Hematopoietic multipotent progenitor cell treated with erythropoietin and hydrocortisone succinate and interleukin-3 and kit ligand, for 4 days (in vitro differentiated cells): ENCODE measurements at places on chromosomes 3 and 15.

GRCh38 chr3:160703974-160704373, 27.0 kb downstream of the ARL14 start:
- no peak for DNase-seq

DNA sequence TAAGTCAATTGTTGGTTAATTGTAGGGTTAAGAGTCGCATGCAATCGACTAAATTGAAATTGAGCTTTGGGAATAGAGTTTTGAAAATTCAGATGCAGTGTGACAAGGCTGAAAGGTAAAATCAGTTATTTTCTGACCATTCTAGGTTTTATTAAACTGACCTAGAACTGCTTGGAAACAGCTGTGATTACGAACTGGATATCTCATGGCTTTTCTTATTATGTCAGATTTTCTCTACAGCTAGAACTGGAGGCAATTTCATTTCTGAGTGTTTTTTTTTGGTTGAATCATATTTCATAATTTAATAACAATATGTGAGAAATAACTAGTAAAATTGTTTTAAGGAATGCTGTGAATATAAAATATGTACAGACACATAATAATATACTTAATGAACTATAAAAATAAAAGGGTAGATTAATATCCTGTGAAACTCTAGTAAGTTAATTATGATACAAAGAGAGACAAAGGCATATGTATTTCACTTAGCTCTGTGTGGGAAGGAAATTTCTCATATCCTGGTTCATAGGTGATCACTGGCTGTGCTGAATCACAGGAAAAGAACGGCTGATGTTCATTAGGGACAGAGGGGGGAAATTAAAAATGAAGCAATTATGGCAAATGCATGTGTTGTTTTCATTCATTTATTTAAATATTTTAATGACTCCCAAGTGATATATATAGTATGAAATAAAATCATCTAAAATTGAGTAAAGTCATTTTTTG, 403.2 kb downstream of the ZIC1 start:
- no peak for DNase-seq

DNA sequence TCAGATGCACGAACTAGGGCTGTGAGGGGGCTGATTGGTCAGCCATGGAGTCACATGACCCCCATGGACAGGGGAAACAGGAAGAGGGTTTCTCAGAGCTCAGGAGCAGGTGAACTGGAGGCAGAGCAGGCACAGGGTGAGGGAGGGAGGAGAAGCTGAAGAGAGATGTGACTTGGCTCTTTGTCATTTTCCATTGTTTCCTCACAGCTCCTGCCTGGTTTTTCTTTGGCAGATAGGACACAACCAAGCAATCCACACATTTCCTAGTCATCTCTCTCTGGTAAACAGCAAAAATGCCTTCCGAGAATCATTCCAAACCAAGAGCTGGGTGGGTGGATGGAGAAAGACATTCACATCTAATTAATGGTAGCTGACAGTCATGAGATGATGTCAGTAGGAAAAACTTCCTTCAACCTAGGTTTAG, 43.4 kb upstream of the LMCD1 start:
- DNase-seq = no peak

GRCh38 chr3:18035641-18036449, 293.4 kb upstream of the TBC1D5 start:
- no peak for DNase-seq

GRCh38 chr15:97909291-97909891, 51.1 kb upstream of the ARRDC4 start:
- peak; percentile 85 for DNase-seq

GRCh38 chr3:99850608-99851007, 32.9 kb downstream of the CMSS1 start:
- peak; percentile 41 for DNase-seq

DNA sequence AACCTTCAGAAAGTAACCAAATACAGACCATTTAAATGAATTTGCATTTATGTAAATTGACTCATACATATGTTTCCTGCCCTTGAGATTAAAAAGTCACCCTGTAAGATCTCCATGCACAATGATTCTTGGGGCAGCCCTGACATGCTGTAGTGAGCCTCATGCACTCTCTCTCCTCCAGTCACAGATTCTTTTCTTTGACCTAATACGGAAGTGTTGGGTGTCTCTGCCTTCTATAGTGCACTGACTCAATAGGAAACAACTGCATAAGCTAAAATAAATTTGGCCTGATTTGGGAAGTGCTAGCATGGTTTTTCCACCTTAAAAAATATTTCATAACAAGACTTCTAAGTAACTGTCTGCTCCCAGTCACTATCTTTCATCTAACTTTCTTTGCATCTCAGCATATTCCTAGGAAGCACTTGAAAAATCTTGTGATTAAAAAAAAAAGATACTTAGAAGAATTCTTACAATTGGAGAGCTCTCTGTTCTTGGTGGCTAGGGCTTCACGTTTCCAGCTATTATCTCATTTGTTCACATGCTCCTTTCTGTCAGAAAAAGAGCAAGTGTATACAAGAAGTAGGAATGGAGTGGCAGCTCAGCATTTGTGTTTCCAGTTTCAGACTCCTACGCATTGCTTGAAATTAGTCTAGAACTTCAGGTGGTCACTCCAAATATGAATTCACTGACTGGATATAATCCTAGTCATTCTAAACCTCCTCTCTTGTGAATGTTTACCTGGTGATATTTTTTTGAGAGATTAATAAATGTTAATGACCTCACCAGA, 207.9 kb upstream of the COL8A1 start:
- DNase-seq = no peak

DNA sequence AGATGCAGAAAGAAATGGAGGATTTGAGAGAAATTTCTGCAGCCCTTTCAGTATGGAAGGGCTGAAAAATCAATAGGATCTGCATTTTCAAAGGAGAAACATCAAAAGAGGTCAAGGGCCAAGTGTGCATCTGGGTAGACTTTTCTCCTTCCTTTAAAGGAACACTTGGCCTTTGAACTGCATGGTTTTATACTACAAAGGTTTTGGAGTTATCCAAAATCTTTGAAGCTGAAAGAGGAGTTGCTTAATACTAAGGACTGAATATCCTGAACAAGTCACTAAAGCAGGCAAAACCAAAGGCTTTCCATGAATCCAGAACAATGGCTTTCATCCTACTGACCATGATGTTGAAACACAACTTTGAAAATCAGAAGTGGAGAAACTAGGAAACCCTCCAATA, 553.7 kb upstream of the LMCD1 start:
- no peak for DNase-seq

- DNase-seq = peak; percentile 47
Observed at GRCh38 chr15:40618023-40618422, 24.0 kb downstream of the KNL1 start.

- no peak for DNase-seq
Observed at GRCh38 chr3:36075491-36075890, 304.8 kb upstream of the STAC start.

DNA sequence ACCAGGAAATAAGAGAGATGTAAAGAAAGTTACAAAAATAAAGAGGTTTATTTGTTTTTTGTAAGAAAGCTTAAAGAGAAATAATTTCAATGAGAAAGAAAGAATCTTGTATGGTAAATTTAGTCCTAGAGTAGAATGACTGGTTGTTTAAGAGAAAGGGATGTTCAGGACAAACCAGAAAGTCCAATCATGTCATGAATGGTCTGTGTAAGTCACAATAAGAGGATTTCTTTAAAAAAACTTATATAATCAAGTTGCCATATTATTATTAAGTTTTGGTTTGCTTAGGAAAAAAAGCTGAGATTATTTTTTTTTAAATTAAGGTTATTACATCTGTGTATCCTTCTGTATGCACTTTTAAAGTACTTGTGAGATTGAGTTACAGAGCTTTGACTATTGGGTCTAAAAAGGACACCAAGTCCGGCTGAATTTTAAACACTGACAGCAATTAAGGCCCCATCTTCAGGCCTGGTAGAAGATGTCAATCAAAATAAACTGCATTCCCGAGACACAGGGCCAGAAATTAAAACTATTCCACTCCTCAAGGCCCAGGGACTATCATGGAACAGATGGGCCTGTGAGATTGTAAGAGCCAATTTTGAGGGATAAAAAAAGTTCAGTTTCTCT, 12.2 kb downstream of the ERICH6 start:
- DNase-seq = no peak

GRCh38 chr15:53539878-53540277, 219.6 kb downstream of the WDR72 start:
- no peak for DNase-seq

- DNase-seq = no peak
Observed at GRCh38 chr3:169871129-169871886, 1.6 kb upstream of the LRRC31 start.

DNA sequence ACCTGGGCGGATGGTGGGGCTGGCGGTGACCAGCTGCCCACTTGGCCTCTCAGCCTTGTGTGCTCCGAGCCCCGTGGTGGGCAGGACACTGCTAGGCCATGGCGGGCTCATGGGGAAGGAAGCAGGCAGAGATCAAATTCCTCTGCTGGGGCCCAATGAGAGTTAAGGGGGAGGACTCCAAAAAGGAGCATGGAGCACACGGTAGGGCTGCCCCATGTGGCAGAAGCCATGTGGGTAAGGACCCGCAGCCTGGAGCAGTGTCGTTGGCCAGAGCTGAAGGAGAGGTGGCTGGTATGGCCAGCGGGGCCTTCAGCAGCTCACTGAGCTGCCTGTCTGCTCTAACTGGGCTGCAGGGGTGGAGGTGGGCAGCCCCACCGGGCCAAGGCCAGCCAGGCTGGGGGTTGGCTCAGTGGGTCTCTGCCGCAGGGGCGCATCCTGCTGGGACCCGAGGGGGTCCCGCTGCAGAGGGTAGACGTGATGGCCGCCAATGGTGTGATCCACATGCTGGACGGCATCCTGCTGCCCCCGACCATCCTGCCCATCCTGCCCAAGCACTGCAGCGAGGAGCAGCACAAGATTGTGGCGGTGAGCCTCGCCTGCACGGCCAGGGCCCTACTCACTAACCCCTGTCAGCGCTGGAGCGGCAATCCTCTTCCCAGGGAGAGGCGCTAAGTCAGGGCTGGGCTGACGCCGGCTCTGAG, 11.3 kb downstream of the STAB1 start:
- DNase-seq = no peak

- no peak for DNase-seq
Observed at GRCh38 chr15:49410641-49411040, 12.4 kb upstream of the FGF7 start.

- DNase-seq = no peak
Observed at GRCh38 chr3:128179484-128179819, 26.2 kb downstream of the EEFSEC start.

DNA sequence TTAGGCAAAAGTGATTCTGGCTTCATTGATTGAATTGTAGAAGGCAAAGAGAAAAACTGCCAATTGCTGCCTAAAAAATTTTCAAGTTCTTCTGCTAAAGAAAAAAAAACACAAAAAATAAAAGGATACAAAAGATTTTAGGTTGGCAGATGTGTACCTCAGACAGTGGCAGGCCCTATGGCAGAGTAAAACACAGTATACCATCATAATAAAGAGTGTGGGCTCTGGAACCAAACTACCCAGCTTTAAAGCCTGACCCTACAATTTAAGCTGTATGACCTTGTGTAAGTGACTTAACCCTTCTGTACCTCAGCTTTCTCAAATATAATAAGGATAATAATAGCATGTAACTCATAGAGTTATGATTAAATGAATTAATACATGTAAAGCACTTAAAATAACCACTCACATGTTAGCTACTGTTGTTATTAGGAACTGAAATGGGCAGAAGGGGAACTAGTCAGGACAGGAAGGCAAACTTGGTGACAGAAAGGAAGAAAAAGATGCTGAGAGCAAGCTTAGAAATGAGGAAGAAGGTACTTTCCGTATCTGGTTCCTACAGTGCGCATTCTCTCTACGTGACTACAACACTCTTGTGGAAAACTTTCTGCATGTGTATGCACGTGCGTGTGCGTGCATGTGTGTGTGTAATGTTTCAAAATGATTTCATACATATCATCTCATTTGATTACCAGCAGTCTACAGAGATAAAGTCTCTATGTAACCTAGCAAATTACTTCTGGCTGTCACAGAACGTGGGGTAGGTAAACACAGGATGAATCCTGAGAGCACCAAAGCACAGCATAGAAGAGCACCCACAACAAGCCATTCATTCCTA, 13.6 kb upstream of the GATM start:
- peak; percentile 53 for DNase-seq

GRCh38 chr15:70237626-70238025, 139.9 kb upstream of the TLE3 start:
- no peak for DNase-seq

DNA sequence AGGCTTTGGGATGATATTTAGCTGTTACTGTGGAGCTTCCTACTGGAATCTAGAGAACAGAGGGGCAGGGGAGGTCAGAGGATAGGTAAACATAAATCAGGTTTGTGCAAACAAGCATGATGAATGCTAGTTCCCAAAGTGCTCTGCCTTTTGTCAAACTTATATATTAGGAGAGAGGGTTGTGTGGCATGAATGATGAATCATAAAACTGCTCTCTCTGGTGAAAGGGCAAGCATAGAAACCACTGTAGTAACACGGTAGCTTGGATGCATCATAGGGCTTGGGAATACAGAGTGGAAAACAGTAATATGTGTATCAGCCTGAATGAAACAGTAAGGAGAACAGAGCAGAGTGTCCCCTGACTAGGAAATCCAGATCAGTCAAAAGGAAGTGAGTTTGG, 486.7 kb downstream of the IL5RA start:
- no peak for DNase-seq

DNA sequence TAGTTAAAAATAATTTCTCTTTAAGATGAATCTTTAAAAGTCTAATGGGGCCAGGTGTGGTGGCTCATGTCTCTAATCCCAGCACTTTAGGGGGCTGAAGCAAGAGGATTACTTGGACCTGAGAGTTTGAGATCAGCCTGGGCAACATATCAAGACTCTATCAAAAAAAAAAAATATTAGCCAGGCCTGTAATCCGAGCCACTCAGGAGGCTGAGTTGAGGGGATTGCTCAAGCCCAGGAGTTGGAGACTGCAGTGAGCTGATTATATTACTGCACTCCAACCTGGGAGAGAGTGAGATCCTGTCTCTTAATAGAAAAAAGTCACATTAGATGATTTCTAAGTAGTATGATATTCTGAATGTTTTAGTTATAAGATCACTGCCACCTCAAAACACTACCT, 322.0 kb upstream of the MANF start:
- no peak for DNase-seq

DNA sequence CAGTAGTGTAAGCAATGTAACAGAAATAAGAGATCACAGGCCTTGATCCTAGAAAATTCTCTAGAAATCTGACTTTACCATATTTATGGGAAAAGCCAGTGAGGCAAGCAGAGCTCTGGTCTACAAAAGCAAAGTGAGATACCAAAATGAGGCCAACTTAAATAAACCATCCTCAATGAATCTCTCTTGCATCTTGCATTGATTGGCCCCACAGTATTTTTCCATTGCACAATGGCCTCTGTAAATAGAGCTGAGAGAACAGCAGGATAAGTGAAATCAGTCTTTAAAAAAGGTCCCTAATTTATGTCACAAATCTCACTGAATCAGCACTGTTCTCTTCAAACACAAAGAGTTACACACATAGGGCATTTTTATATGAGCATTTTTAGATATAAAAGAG, 8.9 kb downstream of the CFAP20DC start:
- no peak for DNase-seq

DNA sequence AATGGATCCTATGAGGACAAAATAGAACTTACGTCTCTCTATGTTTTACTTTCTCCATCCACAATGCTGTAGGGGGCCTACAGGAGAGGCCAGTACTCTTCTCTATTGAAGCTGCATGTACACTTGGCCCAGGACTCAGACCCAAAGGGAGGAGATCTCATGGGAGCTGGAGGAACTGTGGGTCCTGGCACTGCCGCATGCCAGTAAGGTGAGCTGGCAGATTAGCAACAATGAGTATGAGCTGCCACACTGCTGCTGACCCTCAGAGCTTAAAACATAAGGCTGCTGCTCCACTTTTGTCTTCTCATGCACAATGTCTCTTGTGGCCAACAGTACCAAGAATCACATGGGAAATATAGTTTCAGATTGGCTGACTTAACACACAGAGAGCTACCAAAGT, 57.8 kb upstream of the TBC1D5 start:
- no peak for DNase-seq

- DNase-seq = no peak
Observed at GRCh38 chr15:99496302-99496629, 69.5 kb upstream of the MEF2A start.
